Fibroblast of lung (primary cell): ENCODE measurements at places on chromosomes 12 and 14. TPM values are rescaled to one million over a fixed set of nuclear protein-coding genes. Genes with fewer than 3 reads are reported as not detected.

The CLEC6A gene
- not detected in 2 replicates for total RNA-seq

The GPX2 gene
- not detected in 2 replicates for total RNA-seq

The KRT6C gene
- not detected in 2 replicates for total RNA-seq

The ERP27 gene
- 0.17 TPM in 1 of 2 replicates, not detected in the other for total RNA-seq

The CD163 gene
- total RNA-seq: 0.26 TPM in 1 of 2 replicates, not detected in the other
